ENCODE measurements at places on chromosomes 6 and 20. TPM values are rescaled to one million over a fixed set of nuclear protein-coding genes. Genes with fewer than 3 reads are reported as not detected.
A peak's percentile ranks its signal among the peaks of the same experiment; 100 is the strongest.

DNA sequence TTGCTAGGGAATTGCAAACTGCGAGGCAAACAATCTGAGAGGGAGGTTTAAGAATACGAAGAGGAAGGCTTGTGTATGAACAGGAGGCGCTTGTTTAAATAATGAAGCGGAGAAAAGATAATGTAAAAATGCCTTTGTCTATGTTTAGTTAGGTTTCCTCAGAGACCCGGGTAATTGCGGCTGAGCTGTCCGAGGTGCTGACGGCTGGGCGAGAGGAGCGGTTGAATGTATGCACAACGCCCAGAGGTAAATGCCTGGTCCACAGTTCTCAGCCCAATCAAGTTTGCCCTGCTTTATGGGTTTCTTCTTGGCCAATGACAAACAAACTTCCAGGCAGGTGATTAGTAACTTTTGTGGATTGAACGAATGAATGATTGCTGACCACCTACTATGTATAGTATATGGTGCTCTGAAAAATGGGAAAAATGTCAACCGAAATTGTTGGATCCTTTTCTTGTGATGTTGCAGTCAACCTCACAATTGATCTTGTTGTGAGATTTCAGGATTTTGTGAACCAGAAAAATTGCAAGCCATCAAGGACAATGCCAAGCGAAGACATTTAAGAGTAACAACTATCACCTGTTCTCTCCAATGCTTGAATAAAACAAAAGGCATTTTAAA, 38.3 kb upstream of the SLC32A1 start:
- peak; percentile 94 for DNase-seq
- no peaks in the 10 kb centered on the region for H3K4me1 ChIP-seq
- H3K4me3 ChIP-seq: no peak overlapping the region
- H3K27ac ChIP-seq: no peak overlapping the region
- peaks cover 94% of the 10 kb centered on the region for H3K27me3 ChIP-seq
- no peaks in the 10 kb centered on the region for H3K36me3 ChIP-seq

GRCh38 chr6:12813321-12813720, 96.8 kb downstream of the PHACTR1 start:
- H3K36me3 ChIP-seq: no peaks in the 10 kb centered on the region
- no peak overlapping the region for H3K27ac ChIP-seq
- peaks cover 11% of the 10 kb centered on the region for H3K4me1 ChIP-seq
- no peak overlapping the region for H3K4me3 ChIP-seq
- H3K27me3 ChIP-seq: no peaks in the 10 kb centered on the region

Gene CCHCR1
- 56.5 TPM for total RNA-seq

- no peaks in the 10 kb centered on the region for H3K36me3 ChIP-seq
- DNase-seq: peak; percentile 90
- H3K27ac ChIP-seq: no peak overlapping the region
These were observed 87.7 kb downstream of the TMEM242 start for GRCh38 chr6:157235600-157236039.

Gene CLPSL1
- not detected for total RNA-seq

GRCh38 chr6:90000864-90001731, 106.8 kb downstream of the GJA10 start:
- no peaks in the 10 kb centered on the region for H3K4me1 ChIP-seq
- H3K36me3 ChIP-seq: peaks cover 6% of the 10 kb centered on the region
- H3K27me3 ChIP-seq: no peaks in the 10 kb centered on the region
- no peak for DNase-seq
- no peak overlapping the region for H3K4me3 ChIP-seq

Gene STMND1
- total RNA-seq: not detected

Gene SEMG1
- not detected for total RNA-seq

- DNase-seq: no peak
- H3K4me3 ChIP-seq: no peak overlapping the region
- no peak overlapping the region for H3K27ac ChIP-seq
- H3K27me3 ChIP-seq: no peaks in the 10 kb centered on the region
These were observed 103.2 kb upstream of the GRIK2 start for GRCh38 chr6:101290346-101290745.

Gene KIAA1755
- not detected for total RNA-seq

Gene MUC21
- total RNA-seq: not detected

DNA sequence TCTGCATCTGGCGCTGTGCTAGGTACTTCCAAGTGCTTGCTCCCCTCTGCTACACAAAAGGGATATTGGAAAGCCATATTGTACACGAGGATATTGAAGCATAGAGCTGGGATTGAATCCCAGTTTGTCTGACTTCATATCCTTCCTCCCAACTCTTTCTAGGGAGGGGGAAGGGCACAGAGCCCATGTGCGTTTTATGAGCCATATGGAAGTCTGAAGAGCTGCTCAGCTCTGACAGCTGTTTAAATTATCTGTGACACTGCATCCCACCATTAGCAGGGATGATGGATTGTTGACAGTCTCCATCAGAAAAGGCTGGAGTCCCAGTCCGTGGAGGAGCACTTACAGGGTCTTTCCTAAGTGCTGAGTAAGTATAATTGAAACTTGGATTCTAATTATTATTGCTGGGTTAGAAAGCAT, 18.4 kb downstream of the TIAM2 start:
- H3K27me3 ChIP-seq: no peaks in the 10 kb centered on the region
- DNase-seq: no peak
- H3K27ac ChIP-seq: no peak overlapping the region

GRCh38 chr6:55941702-55942101, 66.3 kb upstream of the BMP5 start:
- H3K4me3 ChIP-seq: no peak overlapping the region
- no peaks in the 10 kb centered on the region for H3K27me3 ChIP-seq
- no peak for DNase-seq
- no peak overlapping the region for H3K27ac ChIP-seq

DNA sequence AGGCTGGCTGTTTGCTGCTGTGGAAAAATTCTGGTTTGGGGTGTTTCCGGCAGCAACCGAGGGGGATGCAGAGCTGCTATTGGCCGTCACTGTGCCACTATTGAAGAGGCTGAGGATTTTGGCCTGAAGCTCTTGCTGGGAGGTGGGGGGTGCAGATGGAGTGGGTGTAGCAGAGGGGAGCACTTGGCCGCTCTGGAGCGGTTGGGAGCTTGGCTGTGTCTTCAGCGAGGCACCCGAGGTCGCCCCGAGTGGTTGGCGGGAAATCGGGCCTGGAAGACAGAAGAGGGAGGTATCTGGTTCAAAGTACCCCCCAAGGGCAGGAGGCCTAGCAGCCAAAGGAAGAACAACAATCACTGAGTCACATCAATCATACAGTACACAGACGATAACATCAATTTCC, 27.1 kb downstream of the NCOA5 start:
- H3K27ac ChIP-seq: no peak overlapping the region
- peaks cover 65% of the 10 kb centered on the region for H3K36me3 ChIP-seq
- no peak overlapping the region for H3K4me3 ChIP-seq
- H3K4me1 ChIP-seq: no peaks in the 10 kb centered on the region

Gene CNR1
- 12.2 TPM for total RNA-seq

Gene TPX2
- total RNA-seq: 108 TPM

Gene HAO1
- not detected for total RNA-seq

Gene MCCD1
- not detected for total RNA-seq

Gene CLVS2
- total RNA-seq: 38.9 TPM

Gene SMLR1
- total RNA-seq: 0.27 TPM

Gene DLK2
- total RNA-seq: not detected

GRCh38 chr20:24731312-24731711, 217.8 kb upstream of the CST7 start:
- H3K4me3 ChIP-seq: no peak overlapping the region
- H3K4me1 ChIP-seq: peaks cover 4% of the 10 kb centered on the region
- H3K36me3 ChIP-seq: no peaks in the 10 kb centered on the region
- H3K27ac ChIP-seq: no peak overlapping the region
- H3K27me3 ChIP-seq: no peaks in the 10 kb centered on the region

Gene OPRL1
- 3.0 TPM for total RNA-seq

GRCh38 chr6:139520321-139520768, 145.9 kb upstream of the CITED2 start:
- no peaks in the 10 kb centered on the region for H3K36me3 ChIP-seq
- no peak for DNase-seq
- no peak overlapping the region for H3K27ac ChIP-seq
- H3K4me1 ChIP-seq: peaks cover 16% of the 10 kb centered on the region
- H3K27me3 ChIP-seq: no peaks in the 10 kb centered on the region

DNA sequence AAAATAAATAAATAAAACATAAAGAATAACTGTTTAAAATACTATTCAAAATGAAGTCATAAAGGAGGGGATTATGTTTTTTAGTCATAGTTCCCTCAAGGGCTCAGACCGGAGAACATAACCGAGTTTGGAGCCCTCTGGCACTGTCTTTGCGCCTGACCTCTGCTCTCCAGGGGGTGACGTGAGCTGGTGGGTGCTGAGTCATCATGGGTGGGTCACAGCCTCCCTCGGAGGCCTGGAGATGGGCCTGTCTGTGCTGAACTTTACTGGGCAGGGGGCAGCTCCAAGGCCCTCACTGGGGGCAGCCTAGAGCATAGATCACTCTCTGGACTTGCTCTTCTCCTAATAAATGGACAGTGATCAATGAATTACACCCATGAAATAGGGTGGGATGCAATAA, 3.1 kb upstream of the MAVS start:
- no peak overlapping the region for H3K27ac ChIP-seq
- DNase-seq: no peak
- H3K36me3 ChIP-seq: no peaks in the 10 kb centered on the region
- H3K4me1 ChIP-seq: peaks cover 15% of the 10 kb centered on the region
- no peak overlapping the region for H3K4me3 ChIP-seq

GRCh38 chr20:34181484-34181883, 59.7 kb upstream of the ASIP start:
- no peak overlapping the region for H3K4me3 ChIP-seq
- no peak for DNase-seq
- no peaks in the 10 kb centered on the region for H3K36me3 ChIP-seq
- H3K4me1 ChIP-seq: peaks cover 8% of the 10 kb centered on the region
- H3K27ac ChIP-seq: no peak overlapping the region
- H3K27me3 ChIP-seq: no peaks in the 10 kb centered on the region

Gene EFCAB8
- total RNA-seq: 2.5 TPM

Gene OLIG3
- total RNA-seq: not detected

DNA sequence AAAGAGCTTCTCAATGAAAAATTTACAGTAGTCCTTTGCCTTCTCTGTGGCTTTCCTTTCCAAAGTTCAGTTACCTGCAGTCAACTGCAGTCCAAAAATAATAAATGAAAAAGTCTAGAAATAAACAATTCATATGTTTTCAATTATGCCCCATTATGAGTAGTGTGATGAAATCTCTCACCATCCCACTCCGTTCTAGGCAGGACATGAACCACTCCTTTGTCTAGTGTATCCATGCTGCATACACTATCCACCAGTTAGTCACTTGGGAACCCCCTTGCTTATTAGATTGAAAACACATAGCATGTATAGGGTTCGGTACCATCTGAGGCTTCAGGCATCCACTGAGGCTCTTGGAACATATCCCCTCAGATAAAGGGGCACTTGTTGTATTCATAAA, 80.6 kb upstream of the EYA4 start:
- no peaks in the 10 kb centered on the region for H3K4me1 ChIP-seq
- no peak for DNase-seq
- H3K4me3 ChIP-seq: no peak overlapping the region
- no peaks in the 10 kb centered on the region for H3K36me3 ChIP-seq
- no peaks in the 10 kb centered on the region for H3K27me3 ChIP-seq

DNA sequence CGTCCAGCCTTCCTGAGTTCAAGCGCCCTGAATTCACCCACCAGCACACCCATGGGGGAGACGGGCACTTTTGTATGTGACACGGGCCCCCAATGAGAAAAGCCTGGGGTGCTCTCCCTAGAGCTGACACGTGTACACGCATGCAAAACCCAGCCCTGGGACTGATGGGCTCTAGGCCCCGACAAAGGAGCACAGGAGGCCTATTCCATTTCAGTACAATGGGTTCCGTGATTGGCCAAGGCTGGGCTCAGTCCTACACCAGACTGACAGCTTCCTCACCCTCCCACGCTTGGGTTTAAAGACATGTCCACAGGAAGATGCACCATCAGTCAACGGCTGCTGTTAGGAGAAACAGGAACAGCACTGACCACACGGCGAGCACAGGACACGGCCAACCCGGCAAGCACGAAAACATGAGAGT, 8.8 kb downstream of the ZBTB46 start:
- no peak overlapping the region for H3K4me3 ChIP-seq
- H3K4me1 ChIP-seq: no peaks in the 10 kb centered on the region
- no peaks in the 10 kb centered on the region for H3K27me3 ChIP-seq
- no peaks in the 10 kb centered on the region for H3K36me3 ChIP-seq

DNA sequence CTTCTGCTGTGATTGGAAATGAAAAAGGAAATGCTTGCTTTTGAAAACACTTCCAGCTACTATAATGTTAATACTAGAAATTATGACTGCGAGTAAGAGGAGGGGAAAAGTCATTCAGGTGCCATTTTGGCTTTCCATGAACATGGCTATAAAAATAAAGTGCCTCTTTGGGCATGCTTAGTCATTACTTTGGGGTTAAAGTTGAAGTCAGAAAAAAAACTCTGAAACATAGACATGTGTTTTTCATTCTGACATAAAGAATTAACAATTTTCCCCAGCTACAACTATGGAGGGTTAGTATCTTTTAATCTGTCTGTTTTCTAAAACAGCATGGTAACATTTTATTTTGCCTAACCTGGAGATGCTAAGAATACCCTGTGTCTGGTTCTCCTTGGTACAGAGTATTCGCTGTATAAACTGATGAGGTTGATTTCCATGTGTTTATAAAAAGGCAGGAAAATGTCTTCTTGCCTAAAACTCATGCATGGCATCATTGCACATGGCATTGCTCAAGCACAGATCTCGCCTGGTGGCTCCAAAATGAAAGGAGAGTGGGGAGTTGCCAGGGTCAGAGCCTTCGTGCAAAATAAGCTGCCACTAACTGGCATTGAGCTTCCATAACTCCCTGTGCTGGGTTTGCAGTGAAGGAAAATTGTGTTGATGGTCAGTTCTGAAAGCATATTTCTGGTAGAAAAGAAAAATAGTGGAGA, 188.9 kb downstream of the KCNQ5 start:
- DNase-seq: no peak
- no peaks in the 10 kb centered on the region for H3K27me3 ChIP-seq
- no peaks in the 10 kb centered on the region for H3K4me1 ChIP-seq
- H3K4me3 ChIP-seq: no peak overlapping the region

DNA sequence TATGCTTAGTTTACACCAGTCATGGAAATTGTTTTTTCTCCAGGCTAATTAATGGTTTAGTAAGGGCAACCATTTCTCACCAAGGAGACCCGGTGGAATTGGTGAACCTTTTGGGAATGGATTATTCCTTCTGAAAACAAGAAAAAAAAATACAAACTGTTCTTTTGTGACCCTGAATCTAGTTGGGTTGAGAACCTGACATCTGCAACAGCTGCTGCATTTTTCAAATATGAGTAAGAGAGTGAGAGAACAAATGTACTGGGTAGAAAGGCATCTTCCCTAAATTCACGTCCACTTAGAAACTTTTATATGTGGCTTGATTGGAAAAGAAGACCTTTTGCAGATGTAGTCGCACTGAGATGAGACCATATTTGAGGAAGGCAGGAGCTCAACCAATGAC, 553.4 kb upstream of the EPHA7 start:
- no peak overlapping the region for H3K4me3 ChIP-seq
- no peaks in the 10 kb centered on the region for H3K36me3 ChIP-seq
- H3K27me3 ChIP-seq: no peaks in the 10 kb centered on the region

Gene STX11
- total RNA-seq: not detected

Gene TRIM31
- total RNA-seq: not detected
